ENCODE measurements at places on chromosomes 5 and 9.

GRCh38 chr9:96619491-96620180, at the start of gene CDC14B:
Gene CDC14B, minus strand, starts transcription at chr9:96619843. Its CDS starts 465 bp downstream, at chr9:96619378.
- peak; percentile 65 for DNase-seq

- no peak for DNase-seq
Observed at GRCh38 chr5:154199263-154199662, 8.7 kb downstream of the GALNT10 start.

GRCh38 chr5:60473654-60474053, 226.3 kb downstream of the DEPDC1B start:
- no peak for DNase-seq

DNA sequence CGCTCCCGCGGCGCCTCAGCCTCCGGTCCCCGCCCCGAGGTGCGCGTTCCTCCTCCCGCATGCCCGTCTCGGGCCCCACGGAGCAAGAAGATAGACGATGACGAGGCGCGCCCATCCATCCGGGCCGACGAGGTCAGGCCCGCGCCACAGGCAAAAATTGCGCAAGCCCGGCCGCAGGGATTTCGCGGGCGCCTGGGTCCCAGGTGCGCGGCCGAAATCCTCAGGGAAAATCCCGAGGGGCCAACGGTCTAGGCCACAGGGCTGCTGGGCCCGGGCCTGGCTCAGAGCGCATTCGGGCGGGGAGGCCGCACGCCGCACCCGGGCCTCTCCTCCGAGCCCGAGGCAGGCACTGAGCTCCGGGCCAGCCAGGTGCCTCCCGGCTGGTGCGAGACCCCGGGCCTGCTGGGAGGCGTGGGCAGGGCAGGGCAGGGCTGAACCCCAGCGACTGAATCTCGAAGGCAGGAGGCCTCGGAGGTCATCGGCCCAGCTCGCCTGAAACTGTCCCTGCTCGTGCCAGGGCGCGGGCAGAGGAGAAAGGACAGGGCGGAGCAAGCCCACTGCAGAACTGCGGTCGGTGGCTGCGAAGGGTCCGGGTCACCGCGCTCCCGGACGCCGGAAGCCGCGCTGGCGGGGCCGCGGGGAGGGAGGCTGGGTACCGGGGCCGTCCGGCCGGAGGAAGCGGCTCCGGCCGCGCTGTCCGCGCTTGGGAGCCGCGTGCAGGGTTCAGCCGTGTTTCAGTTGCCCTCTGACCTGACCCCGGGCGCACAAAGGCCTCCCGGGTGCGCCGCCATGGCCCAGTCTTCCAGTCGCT, 66.8 kb downstream of the FOXD1 start:
- DNase-seq = no peak

GRCh38 chr9:93236541-93237206, 52.7 kb downstream of the WNK2 start:
- no peak for DNase-seq

- DNase-seq = no peak
Observed at GRCh38 chr5:131266370-131267060, 2.7 kb downstream of the CDC42SE2 start.

GRCh38 chr9:32398207-32398606, 13.8 kb downstream of the ACO1 start:
- no peak for DNase-seq

DNA sequence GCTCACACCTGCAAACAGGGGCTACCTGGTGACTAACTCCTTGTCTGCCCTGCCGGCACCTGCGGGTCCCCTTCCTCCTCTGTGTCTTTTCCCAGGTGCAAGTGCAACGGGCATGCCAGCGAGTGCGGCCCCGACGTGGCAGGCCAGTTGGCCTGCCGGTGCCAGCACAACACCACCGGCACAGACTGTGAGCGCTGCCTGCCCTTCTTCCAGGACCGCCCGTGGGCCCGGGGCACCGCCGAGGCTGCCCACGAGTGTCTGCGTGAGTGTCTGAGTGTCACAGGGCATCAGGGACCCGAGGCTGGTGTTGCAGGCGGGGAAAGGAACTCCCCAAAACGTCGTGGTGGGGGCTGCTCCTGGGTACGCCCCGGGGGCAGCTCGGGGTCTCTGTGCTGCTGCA, 27.1 kb downstream of the LAMC3 start:
- DNase-seq = no peak

GRCh38 chr5:79229357-79230174, 6.4 kb upstream of the JMY start:
- DNase-seq = no peak

- no peak for DNase-seq
Observed at GRCh38 chr9:130197888-130198287, 25.7 kb downstream of the NCS1 start.

DNA sequence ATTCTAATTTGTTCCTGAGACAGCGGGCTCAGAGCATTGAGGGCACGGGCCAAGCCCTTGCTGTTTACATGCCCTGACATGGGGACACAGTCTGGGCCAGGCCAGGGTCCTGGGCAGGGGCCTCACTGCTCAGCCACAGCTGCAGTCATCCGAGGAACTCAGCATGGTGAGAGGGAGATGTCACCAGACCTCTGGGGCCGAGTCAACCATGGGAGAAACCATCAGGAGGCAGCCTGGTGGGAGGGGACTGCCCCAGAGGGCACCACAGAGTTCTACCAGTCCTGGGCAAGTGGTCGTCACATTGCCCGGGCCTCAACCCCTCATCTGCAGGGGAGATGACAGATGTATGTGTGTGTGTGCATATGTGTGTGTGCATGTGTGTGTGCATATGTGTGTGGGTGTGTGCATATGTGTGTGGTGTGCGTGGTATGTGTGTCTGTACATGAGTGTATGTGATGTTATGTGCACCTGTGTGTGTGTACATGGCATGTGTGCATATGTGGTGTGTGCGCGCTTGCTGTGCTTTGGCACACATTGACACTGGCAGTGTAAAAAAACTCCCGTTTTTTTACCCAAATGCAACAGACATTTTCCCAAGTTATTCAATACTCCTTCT, 42.4 kb upstream of the TMEM250 start:
- DNase-seq = no peak

- DNase-seq = no peak
Observed at GRCh38 chr9:137352511-137353222, 50.6 kb upstream of the NRARP start.

GRCh38 chr9:761176-761792, 80.2 kb upstream of the DMRT1 start:
- DNase-seq = no peak

DNA sequence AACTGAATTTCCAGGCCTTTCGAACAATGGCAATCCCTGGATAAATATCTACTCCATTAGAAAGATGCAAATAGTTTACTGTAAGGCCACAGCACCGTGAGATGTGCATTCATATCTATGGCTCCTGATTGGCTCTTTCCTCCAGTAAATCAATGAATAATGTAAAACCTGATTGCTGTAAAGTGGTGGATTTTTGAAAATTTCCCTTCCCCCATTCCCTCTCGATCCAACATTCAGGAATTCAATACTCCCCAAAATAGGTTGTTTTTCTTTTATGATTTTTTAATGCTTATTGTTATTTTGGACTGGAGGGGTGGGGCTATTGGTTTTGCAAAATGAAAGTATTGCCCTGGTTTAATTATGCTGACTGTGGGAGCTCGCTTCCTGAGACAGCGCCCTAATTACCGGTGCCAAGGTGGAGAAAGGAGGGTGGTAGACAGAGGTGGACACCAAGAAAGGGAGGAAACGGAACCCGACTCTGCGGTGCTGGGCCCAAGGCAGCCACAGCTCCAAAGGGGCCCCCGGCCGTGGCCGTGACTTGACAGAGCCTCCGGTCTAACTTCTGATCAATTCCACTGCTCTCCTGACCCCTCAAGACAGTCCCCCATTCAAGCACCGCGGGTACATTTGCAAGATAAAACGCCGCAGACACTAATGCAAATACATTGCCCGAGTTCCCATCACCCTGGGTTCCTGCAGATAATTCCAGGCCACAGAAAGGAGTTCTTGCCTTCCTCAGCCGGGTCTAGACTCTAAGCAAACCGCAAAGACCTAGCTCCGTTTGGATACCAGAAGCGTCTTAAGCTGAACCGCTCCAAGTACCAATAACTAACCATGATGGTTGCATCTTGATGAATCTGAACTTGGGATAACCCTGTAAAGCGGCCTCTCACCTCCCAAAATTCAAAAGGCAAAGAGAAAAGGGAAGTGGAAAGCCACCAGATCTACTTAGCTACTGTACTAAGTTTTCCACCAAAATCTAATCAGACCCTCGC, 211.2 kb downstream of the MEF2C start:
- no peak for DNase-seq

DNA sequence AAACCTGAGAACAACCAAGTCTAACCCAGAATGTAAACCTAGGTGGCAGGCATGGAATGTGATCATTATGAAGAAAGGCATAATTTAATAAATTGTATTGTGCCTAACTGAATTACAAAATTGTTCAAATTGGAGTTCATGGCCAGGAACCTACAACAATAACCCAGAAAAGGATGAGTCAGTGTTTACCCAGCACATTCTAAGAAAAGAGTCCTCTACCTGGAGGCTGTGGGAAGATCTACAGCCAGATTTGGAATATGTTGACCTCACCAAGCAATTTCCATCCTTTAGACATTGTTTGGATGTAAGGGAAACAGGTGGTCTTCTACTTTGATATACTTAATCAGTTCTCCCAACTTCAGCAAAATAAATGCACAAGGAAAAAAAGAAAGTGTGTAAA, 152.2 kb downstream of the TMEM161B start:
- DNase-seq = no peak

Measured in stimulated activated naive B cell treated with anti-CD40 and anti-IgM and Interleukin-4, amounts not matched to agents 10 μg/mL and 1 μg/mL and 100 μg/mL, for 72 hours (primary cell).